Brain (organoid and tissue), 16 donors: ENCODE measurements at places on chromosomes 2 and 18.

GRCh38 chr2:85393836-85394235, 16.3 kb downstream of the CAPG start:
- no peak for DNase-seq

GRCh38 chr2:188410504-188411235, 119.0 kb downstream of the GULP1 start:
- no peak for DNase-seq

DNA sequence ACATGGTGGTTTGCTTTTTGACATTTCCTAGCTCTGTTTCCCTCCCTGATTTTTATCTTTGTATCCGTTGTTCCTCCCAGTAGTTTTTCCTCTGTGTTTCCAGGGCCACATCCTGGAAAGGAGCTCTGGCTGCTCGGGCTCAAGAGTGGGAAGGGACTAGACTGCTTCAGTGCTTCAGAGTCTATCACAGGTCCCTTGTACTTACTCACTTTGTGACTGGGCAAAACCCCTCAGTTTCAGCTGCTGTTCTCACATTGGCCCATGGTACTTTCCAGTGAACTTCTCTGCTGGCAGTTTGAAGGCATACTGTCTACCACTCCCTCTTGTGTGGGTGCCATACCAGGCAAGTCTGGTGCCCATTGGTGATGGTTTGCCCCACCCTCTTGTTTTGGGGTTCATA, 7.5 kb upstream of the STAMBP start:
- no peak for DNase-seq

DNA sequence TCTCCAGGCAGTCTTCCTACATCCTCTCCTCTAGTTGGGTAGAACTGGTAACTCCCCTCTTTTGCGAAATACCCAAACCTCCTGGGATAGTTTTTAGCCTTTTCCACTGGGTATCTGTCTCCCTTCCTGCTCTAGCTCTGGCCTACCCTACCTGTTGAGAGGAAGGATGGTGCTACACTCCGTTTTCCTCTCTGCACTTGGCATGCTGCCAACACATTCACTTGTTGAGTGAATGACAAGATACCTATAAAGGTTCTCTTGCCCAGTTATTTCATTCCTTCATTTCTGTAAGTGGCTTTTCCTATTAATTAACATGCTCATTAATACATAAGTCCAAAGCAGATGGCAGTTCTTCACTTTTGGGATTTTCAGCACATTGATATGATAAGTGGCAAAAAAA, 293.8 kb downstream of the CNTNAP5 start:
- DNase-seq = no peak

DNA sequence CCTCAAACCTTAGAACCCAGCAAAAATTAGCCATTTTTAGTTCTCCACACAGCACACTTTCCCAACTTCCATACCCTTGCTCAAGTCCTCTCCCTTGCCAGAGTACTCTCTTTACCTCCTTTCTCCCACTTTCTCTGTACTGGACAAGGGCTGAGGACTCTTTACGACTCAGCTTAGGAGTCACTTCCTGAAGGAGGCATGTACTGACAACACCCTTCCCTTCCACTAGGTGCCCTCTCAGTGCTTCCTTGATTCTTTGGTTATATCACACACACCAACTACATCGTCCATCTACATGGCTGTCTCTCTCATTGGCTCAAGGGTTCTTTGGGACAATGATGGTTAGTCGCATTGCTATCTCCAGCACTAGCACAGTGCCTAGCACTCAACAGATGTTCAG, 5.2 kb upstream of the C18orf63 start:
- DNase-seq = no peak

- peak; percentile 56 for DNase-seq
These were observed 101.4 kb upstream of the RAB6C start for GRCh38 chr2:129877795-129878775.

GRCh38 chr2:100057901-100058261, 84.5 kb downstream of the AFF3 start:
- no peak for DNase-seq

GRCh38 chr18:63366213-63367052, 573 bp downstream of the KDSR start:
- peak; percentile 57 for DNase-seq

- DNase-seq = peak; percentile 74
These were observed 19.8 kb downstream of the HDAC4 start for GRCh38 chr2:239380831-239381708.

GRCh38 chr2:120596990-120597594, 138.6 kb upstream of the GLI2 start:
- DNase-seq = peak; percentile 40

GRCh38 chr2:171406044-171406443, 27.7 kb downstream of the METTL8 start:
- no peak for DNase-seq

DNA sequence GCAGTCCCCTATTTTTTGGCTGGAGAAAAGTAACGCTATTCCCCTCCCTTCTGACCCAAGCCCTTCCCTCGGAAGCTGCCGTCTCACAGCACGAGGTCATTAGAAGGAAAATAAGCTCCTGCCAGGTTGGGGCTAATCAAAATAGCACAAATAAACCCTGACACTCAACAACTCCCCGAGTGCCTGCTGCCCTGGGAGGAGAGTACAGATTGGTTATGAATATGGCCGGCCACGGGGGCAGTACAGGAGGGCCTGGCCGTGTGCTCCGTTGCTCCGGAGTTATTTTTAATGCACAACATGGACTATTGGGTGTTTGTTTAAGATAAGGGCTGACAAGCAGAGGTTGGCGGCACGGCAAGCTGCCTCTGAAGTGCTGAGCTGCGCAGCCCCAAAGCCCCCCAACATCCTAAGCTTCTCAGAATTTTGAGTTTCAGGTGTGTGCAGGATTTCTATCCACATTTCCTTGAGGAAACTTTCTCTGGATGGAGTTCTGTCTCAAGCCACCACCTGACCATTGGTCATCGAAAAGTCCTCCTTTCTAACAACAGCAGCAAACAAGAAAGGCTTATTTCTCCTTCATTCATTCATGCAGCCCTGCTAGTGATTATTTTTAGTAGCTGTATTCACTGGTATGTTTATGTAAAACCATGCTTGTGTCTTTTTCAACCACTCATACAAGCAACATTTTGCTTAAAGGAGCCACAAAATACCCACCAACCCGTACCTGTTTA, 58.7 kb downstream of the PAX3 start:
- DNase-seq = peak; percentile 65

DNA sequence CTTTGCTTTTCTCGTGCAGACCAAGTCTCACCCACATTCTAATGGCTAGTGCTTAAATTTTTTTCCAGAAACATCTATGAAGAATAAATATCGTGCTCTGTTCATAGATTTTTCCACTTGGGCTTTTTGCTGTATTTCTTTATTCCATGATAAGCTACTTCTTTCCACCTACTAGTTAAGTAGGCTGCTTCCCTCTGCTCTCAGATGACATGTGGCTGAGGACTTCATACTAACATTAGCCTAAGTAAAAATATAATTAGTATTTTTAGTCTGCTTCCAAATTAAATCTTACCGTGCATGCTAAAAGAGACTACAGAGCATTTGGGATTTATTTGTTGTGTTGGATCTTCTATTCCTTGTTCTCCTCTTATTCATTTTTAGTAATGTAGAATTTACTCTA, 102.4 kb downstream of the SH3RF3 start:
- no peak for DNase-seq

- DNase-seq = no peak
These were observed 19.8 kb downstream of the SPIRE1 start for GRCh38 chr18:12637901-12638643.

DNA sequence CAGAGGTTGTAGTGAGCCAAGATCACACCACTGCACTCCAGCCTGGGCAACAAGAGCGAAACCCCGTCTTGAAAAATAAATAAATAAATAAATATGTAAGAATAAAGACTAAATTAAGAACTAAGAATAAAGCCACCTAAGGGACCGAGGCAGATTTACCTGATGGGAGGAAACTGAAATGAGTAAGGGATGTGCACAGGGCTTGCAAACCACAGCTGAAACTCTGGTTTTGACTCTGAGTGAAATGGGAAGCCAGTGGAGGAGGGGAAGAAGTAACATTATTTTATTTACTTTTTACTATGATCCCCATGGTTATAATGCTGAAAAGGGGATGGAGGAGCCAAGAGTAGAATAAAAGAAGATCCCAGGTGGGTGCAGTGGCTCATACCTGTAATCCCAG, 107.3 kb downstream of the CABYR start:
- no peak for DNase-seq

GRCh38 chr18:37533647-37534584, 31.7 kb downstream of the CELF4 start:
- DNase-seq = no peak

- no peak for DNase-seq
These were observed 51.1 kb downstream of the RBKS start for GRCh38 chr2:27839022-27839618.

DNA sequence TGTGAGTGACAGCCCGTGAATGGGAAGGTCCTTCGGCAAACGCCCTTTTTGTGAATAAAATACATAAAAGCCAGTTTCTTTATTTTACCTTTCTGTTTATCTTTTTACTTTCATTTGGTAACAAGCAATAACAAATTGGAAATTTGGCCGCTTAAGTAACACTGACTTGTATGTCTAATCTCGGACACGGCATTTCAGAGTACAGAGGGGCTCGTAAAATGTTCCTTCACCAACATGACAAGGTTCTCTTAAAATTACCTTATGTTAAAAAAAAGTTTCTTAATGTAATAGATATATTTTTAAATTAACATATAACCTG, 558 bp upstream of the NEMP2 start:
- no peak for DNase-seq

- no peak for DNase-seq
These were observed 187.6 kb upstream of the HNMT start for GRCh38 chr2:137776697-137777096.

DNA sequence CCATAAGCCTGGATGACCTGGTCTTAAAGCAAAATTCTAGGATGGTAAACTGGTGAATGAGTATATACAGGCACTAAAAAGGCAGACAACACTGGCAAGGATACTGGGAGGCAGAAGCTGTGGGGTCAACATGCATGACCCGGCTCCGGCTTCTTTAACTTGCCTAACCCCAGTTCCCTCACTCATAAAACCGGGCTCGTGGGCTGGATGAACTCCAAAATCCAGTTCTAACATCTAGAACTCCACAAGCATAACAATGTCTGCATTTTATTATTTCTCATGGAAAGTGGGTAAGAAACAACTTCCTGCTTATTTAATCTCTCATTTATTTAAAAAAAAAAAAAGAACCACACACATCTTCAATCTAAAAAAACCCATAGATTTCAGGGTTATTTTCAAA, 57.3 kb downstream of the FARSB start:
- no peak for DNase-seq

DNA sequence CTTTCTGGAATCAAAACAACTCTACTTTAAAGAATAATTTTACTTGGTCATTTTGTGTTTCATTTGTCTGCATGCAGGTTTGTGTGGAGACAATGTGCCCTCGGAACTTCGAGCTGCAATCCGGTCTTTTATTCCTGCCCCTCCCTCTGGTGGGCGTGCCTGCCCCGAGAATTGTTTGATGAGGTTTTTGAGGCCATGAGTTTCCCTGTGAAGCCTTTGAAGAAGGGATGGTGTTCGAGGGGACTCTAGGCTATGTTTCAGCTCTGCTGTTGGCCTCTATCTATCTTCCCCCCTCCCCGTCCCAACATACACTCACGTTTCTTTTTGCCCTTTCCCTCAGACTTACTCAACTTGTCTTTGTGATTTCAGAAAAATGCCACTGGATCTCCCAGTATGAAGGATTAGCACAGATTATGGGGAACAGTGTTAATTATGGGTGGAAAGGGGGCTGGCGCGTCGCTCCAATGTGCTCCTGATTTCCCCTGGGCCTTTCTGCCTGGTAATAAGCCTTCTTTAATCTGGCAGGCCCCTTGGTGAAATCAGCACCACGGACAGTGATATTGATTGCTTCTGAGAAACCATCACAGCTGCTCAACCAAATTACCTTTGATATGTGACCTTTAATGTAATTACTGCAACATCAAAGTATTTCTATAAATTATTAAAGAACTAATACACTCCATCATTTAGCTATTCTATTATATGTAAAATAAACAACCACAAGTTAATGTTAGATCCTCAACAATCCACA, 82.2 kb downstream of the CELF4 start:
- no peak for DNase-seq

DNA sequence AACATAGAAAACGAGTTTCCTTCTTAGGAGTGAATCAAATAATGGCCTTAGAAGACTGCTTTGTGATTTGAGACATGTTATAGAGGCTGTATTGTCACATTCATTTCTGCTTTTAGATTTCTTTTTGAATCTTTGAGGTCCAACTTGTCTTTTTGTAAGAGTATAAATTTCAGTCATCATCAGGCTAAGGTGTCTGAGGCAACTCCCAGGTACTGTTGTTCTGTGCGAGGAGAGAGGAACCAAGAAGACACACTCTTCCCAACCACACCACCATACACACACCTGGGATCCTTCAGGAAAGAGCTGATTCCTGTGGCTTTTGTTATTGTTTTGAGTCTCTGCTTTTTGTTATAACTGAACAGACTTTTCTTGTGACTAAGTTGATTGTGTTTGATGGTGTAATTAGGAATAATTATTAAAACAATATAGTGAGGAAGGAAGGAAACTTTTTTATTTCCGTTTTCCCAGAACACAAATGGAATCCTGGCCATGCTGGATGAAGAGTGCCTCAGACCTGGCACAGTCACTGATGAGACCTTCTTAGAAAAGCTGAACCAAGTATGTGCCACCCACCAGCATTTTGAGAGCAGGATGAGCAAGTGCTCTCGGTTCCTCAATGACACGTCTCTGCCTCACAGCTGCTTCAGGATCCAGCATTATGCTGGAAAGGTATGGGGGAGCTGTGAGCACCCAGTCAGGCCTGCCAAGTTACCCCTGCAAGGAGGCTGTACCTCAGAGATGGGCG, 140.4 kb downstream of the MYO1B start:
- no peak for DNase-seq

- DNase-seq = peak; percentile 45
These were observed 359.1 kb downstream of the ALK start for GRCh38 chr2:29562319-29562718.

- DNase-seq = no peak
These were observed 43.0 kb downstream of the TWIST2 start for GRCh38 chr2:238890618-238891456.

- no peak for DNase-seq
These were observed 984.6 kb upstream of the CNTNAP5 start for GRCh38 chr2:123040506-123040905.

- no peak for DNase-seq
These were observed 207.2 kb downstream of the SLC8A1 start for GRCh38 chr2:40244675-40245074.

- no peak for DNase-seq
These were observed 5.3 kb upstream of the CEP68 start for GRCh38 chr2:65050931-65051330.

DNA sequence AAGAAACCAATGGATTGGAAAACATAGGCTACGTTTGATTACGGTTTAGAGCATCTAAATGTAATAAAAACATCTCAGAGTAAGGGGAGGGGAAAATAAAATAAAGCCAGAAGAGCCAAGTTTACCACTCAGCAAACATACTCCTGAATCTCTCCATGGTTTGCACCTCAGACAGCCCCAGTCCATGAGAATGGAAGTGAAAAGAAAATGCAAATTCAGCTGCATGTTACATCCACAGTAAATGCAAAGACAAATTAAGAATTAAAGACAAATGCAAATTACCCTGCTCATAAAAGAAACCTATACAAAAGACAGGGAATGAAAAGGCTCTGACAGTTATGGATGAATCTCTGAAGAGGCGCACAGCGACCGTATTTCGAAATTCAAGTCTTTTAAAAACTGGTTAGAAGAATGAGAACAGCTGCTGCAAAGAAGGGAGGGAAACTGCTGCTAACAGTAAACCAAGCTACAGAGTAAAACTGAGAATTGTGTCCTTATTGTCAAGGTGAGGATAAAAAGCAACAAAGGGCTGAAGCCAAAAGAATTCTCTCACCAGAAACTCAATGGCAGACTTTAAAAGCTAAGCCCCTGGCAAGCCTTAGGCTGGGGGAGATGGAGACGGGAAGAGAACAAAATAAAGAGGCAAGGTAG, 197.9 kb upstream of the ACVR2A start:
- peak; percentile 61 for DNase-seq
